ENCODE measurements at places on chromosomes 12 and 14. TPM values are rescaled to one million over a fixed set of nuclear protein-coding genes. Genes with fewer than 3 reads are reported as not detected.

PLCZ1 gene
- not detected for total RNA-seq

TDRD9 gene
- 2.2 TPM for total RNA-seq

DNA sequence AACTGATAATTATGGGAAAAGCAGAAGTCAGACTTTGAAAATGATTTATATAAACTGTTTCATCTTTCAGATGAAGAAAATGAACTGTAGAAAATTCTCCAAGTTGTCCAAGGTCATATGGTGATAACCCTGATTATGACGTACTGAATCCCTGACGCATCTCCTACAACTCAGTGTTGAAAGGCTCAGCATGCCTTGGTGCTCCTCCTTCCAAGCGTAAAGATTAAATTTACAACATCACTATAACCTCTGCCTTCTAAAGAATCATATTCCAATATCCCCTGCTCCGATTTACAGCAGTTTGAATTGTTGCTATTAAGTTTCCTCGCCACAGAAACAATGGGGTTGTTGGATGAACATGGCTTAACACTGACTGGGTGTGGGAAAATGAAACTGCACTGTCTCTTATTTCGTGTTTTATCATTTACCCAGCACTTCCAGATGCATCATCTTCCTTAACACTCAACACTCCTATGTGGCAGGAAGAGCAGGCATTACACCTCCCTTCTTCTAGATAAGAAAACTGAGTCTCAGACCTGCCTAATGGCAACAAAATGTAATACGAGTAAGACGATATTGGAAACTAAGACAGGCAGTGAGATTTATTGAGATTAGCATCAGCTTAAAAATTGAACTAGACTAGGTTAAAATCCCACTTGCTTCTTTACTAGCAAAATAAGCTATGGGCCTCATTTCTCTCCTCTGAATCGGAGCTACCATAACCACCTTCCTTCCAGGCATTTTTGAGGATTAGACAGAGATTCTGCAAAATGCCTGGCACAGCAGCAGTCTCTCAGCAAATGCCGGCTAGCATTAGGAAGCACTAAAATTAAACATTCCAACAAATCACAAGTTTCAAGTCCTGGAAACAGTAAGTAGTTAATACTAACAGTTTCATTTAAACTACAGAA is 74.2 kb downstream of the PPM1H start:
- DNase-seq, result no peak

DNA sequence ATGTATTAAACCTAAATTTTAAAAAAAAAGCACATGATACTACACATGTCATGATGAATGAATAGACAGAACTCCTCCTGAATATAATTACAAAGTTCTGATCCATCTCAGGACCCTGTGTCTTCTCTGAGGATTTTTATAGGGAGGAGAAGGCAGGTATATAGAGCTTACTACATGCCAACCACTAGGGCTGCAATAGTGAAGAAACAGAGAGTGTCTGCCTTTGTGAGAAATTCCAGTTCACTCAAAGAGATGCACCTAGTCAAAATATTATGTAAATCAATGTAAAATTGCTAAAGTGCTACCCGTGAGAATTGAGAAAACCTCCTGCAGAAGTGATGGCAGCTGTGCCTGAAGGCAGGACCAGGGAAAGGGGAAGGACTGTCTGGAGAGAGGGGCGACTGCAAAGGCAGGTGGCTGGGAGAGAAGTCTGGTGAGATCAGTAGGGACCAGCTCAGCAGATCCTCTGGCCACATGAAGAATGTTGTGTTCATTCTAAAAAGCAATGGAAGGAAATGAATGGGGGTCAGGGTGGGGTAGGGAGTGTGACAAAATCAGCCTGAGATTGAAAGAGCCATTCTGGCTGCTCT is 15.1 kb downstream of the ABHD4 start:
- no peak for DNase-seq

KLHDC2 gene
- 85.5 TPM for total RNA-seq

C14orf39 gene
- total RNA-seq, result not detected

SRRM4 gene
- total RNA-seq, result 0.42 TPM

- DNase-seq, result no peak
Observed at GRCh38 chr12:128586451-128587029, 237.2 kb downstream of the SLC15A4 start.

- DNase-seq, result no peak
Observed at GRCh38 chr14:24108336-24108874, 6.2 kb upstream of the DCAF11 start.

DNA sequence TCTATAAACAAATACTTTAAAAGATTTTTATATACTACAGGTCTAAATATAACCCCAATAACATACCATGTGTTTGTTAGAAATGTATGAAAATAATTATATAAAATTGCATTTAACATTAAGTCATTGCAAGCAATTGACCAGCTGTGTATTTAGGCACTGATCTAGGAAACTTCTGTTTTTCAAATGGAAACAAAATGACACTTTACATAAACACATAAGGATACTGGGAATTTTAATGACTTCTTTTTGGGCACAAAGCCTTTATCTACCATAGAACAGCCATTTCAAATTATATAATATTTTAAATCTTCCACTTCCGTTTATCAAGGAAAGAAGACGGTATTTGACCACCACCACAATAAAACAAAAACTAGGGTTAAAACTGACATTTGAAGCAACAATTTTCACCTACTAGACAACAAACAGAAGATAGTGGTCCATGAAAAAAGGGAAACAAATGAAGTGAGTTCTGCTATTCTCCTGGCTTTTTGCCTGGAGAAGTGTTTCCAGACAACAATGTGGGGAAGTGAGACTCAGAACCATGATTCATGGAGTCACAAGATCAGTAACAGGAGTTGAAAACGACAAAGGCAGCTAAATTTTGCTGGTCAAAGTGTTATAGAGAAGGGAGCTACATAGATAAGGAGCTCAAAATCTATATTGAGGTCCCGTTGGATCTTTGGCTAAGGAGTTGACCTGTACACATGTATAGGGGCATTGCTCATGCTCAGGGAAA is 475.1 kb downstream of the TRHDE start:
- DNase-seq, result no peak

DNA sequence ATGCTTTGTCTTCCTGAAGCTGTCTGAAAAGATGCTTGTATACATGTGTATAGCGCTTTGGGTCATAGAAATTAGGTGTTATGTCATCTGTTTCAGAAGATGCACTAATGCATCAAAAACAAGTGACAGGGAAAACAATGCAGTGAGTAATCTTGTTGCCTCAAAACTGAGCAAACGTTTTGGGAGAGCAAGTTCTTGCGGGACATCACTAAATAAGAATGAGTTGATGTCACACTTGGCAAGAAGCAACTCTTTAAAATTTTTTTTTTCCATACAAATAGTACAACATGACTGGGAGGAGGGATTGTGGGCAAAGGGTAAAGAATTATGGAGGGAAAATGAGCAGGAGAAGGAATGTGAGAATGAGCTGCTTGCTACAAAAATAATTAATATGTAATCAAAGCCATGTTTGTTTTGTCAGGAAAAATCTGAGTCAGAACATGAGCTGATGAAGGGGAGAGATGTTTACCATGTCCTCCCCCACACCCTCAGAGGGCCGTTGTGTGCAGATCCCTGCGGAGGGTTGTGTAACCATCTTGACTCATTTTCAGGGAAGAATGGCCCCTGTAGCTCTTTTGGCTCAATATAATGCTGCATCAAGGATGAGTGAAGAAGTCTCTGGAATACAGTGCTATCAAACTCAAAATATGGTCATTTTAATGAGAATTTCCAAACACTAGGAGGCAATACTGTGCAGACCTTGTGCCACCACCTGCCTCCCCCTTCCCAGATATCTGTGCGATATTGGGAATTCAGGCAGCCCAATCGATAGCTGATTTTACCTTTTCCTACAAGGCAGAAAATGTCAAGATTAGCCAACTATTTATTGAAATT is 41.4 kb downstream of the BORCS5 start:
- DNase-seq, result peak; percentile 56

GRCh38 chr14:73173092-73173735 is 36.9 kb downstream of the PSEN1 start:
- DNase-seq, result no peak

GRCh38 chr12:31645924-31646323 is 13.6 kb upstream of the ETFBKMT start:
- no peak for DNase-seq

GRCh38 chr12:11853126-11853525 is 203.7 kb downstream of the ETV6 start:
- DNase-seq, result no peak

DNA sequence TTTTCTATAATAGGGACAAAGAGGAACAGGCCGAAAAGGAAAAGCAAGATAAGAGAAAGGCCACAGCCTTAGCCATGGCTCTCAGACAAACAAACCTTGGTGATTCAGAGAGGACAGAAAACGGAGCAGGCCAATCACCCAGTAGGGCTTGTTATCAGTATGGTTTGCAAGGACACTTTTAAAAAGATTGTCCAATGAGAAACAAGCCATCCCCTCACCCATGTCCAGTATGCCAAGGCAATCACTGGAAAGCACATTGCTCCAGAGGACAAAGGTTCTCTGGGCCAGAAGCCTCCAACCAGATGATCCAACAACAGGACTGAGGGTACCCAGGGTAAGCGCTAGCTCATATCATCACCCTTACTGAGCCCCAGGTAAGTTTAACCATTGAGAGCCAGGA is 243.8 kb upstream of the BTG1 start:
- DNase-seq, result no peak

GRCh38 chr12:64681200-64682052 is 71.1 kb downstream of the RASSF3 start:
- no peak for DNase-seq

B4GALNT1 gene
- 5.1 TPM for total RNA-seq

NPAS3 gene
- total RNA-seq, result 1.1 TPM

CCDC63 gene
- total RNA-seq, result not detected

GRCh38 chr14:49966304-49966809 is 73.5 kb downstream of the ARF6 start:
- no peak for DNase-seq

- no peak for DNase-seq
Observed at GRCh38 chr14:90553298-90553920, 156.6 kb downstream of the CALM1 start.

DNA sequence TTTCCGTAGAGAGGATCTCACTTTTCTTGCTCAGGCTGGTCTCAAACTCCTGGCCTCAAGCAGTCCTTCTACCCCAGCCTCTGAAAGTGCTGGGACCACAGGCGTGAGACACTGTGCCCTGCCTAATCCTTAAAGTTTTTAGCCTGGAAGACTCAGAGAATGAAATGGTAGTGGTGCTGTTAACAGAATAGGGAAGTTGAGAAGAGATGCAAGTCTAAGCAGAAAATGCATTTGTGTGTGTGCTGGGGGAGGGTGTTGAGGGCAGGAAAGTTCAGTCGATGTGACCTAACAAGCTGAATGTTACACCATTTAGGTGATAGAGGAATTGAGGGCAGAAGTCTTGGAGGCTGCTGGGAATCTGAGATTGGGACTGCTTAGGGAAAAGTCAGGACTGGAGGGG is 6.9 kb upstream of the TUBA1A start:
- no peak for DNase-seq

DNA sequence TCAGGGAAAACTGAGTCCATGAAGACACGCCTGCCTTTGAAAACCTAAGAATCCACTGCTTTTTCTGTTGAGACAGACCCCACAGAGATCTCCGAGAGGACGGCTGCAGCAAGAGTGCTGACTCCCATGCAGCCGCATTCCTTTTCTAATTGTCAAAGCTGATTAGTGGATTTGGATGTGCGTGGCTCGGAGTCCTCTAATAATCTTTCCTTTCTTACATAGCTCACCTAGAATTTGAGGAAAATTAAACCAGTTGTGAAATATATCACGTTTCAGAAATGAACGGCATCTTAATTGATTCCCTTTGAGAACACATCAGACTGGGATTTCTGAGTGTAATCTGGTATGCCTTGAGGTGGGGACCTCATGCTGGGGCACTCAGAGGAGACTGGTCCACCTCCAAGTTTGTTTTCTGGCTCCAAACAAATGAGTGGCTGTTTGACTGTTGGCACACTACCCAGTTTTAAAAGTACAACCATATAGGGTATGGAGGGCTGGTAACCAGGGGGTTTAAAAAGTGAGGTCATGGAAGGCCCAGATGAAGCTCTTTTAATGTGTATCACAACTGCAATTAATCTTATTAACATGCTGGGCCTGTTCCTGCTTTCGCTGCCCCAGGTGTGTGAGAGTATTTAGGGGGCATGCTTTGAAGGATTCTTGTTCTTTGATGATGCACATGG is 63.3 kb downstream of the RASSF3 start:
- no peak for DNase-seq

- no peak for DNase-seq
Observed at GRCh38 chr12:130240831-130241590, 78.7 kb downstream of the FZD10 start.
